ENCODE measurements at places on chromosomes 3 and 15. TPM values are rescaled to one million over a fixed set of nuclear protein-coding genes. Genes with fewer than 3 reads are reported as not detected.

ZNF385D gene
- total RNA-seq, result 0.14 TPM

ZBTB47 gene
- 21.5 TPM for total RNA-seq

HESX1 gene
- 0.65 TPM for total RNA-seq

NRG4 gene
- total RNA-seq, result not detected

SYNPR gene
- total RNA-seq, result not detected

ABI3BP gene
- total RNA-seq, result 1.3 TPM

DMXL2 gene
- 25.7 TPM for total RNA-seq

FETUB gene
- not detected for total RNA-seq

TNIK gene
- 14.9 TPM for total RNA-seq

RASGRF1 gene
- total RNA-seq, result under 0.01 TPM

MEGF11 gene
- total RNA-seq, result not detected

TICRR gene
- 0.28 TPM for total RNA-seq

GPD1L gene
- total RNA-seq, result 5.4 TPM

AMOTL2 gene
- 92.3 TPM for total RNA-seq

PRKAR2A gene
- 25.4 TPM for total RNA-seq

ZNF80 gene
- not detected for total RNA-seq

SATB1 gene
- 20.5 TPM for total RNA-seq

CIP2A gene
- total RNA-seq, result 4.1 TPM

NLGN1 gene
- 8.7 TPM for total RNA-seq

BNC1 gene
- 7.3 TPM for total RNA-seq

EEF1AKMT4 gene
- 3.4 TPM for total RNA-seq

MUC4 gene
- under 0.01 TPM for total RNA-seq

CD200R1 gene
- total RNA-seq, result not detected

TMED3 gene
- 198 TPM for total RNA-seq

SLC4A7 gene
- total RNA-seq, result 183 TPM

CXCR6 gene
- total RNA-seq, result 0.28 TPM

ISLR gene
- 157 TPM for total RNA-seq

KBTBD13 gene
- not detected for total RNA-seq

CCDC39 gene
- not detected for total RNA-seq

ZNF592 gene
- 3.1 TPM for total RNA-seq

PCSK6 gene
- 11.6 TPM for total RNA-seq

OR5K2 gene
- total RNA-seq, result not detected

SEMA3F gene
- total RNA-seq, result 0.92 TPM

PDIA5 gene
- total RNA-seq, result 60.2 TPM

DUOX2 gene
- under 0.01 TPM for total RNA-seq

LSAMP gene
- total RNA-seq, result 11.6 TPM

FBXL22 gene
- total RNA-seq, result 1.4 TPM

CLDND1 gene
- 62.6 TPM for total RNA-seq

CLPX gene
- total RNA-seq, result 46.5 TPM

SLC9A9 gene
- total RNA-seq, result 10.3 TPM

LRRIQ4 gene
- total RNA-seq, result not detected

RAB27A gene
- 9.0 TPM for total RNA-seq

SEMA5B gene
- not detected for total RNA-seq

TIPARP gene
- 36.1 TPM for total RNA-seq

MAPKBP1 gene
- 11.7 TPM for total RNA-seq

CACNA2D3 gene
- 0.18 TPM for total RNA-seq

MORC1 gene
- total RNA-seq, result not detected

TM6SF1 gene
- 0.55 TPM for total RNA-seq
